ENCODE measurements at places on chromosomes 2 and 18. TPM values are rescaled to one million over a fixed set of nuclear protein-coding genes. Genes with fewer than 3 reads are reported as not detected.

Gene HTR2B
- total RNA-seq = 0.25 TPM

Gene GATA6
- total RNA-seq = 0.25 TPM

Gene SDC1
- 4.9 TPM for total RNA-seq

Gene RTP5
- 5.2 TPM for total RNA-seq

Gene ANKRD62
- total RNA-seq = not detected

Gene MC5R
- 0.25 TPM for total RNA-seq

Gene TXNDC2
- under 0.01 TPM for total RNA-seq

Gene DLX2
- total RNA-seq = 5.7 TPM

Gene RND3
- total RNA-seq = 116 TPM

Gene SAG
- not detected for total RNA-seq

Gene ODC1
- 136 TPM for total RNA-seq

Gene UGT1A3
- not detected for total RNA-seq

Gene GALNT14
- total RNA-seq = 10.1 TPM

Gene CDCA7
- total RNA-seq = 14.3 TPM

Gene RPL31
- 684 TPM for total RNA-seq

Gene SLC5A7
- total RNA-seq = 2.5 TPM

Gene TMEM17
- total RNA-seq = 4.4 TPM

Gene ABCG5
- total RNA-seq = not detected
